ENCODE measurements at places on chromosomes 11 and 22.
A peak's percentile ranks its signal among the peaks of the same experiment; 100 is the strongest.

DNA sequence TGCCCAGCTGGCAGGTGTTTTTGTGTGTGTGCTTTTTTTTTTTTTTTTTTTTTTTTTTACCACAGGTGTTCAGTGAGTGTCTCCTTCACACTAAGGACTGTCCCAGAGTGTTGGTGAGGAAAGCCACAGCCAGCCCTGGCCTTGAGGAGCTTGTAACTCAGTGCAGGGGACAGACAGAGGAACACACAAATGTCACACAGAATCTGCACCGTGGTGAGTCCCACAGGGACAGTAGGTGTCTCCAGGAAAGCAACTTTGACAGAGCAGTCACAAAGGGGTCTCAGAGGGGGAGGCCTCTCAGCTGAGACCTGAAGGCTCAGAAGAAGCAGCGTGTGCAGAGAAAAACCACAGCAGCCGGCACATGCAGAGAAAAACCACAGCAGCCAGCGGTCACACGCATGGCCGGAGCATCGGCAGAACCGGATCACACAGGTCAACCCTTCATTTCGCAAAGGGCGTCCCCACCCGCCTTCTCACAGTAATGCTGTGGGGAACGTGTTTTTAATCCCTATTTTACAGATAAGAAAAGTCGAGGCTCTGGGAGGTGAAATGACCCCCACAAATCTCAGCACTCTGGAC lies 101.7 kb upstream of the PRR5 start:
- no peak for DNase-seq

- no peak for DNase-seq
These were observed 60.8 kb downstream of the SLC25A17 start for GRCh38 chr22:40758390-40758789.

DNA sequence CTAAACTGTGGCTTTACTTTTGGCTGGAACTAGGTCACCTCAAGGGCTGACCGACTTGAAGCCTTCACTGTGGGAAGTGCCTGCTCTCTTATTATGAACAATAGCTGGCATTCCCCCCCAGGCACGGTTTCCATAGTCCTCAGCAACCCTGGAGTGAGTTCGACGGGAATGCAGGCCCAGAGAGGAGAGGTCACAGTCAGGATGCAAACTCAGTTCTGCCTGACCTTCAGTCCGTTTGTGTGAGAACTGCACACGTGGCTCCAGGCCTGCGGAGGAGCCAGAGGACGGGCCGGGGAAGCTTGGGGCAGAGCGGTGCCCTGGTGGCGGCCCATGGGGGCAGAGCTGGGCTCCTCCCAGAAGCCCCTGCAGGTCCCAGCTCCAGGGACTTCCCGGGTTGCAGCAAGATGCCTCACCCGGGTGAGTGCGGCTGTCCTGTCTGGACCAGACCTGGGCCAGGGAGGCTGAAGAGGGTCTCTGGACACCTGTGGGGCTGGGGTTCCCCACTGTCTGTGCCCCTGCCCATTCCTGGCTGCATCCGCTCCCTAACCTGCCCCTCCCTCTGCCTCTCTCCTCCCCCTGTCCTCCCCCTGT lies 17.2 kb downstream of the SLC25A18 start:
- no peak for DNase-seq

GRCh38 chr22:26781596-26781995 lies 124.2 kb downstream of the MIAT start:
- DNase-seq: no peak

- no peak for DNase-seq
These were observed 122.1 kb downstream of the BCR start for GRCh38 chr22:23302171-23303002.

DNA sequence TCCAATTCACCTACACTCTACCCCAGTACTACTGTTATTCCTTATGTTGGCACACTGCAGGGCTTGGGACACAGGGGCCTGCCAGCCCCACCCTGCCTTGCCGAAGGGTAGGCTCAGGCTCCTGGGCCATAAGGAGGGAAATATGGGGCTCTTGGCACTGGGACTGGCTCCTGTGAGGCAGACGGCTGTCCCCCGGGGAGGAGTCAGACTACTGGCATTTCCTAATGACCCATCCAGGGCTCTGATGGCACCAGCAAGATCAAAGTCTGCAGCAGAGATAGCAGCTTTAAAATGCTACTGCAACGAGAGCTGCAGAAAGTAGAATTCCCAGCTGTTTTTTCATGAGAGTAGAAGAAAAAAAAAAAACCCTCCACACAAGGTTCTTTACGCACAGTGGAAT lies 42.2 kb upstream of the CYP2D6 start:
- no peak for DNase-seq

- DNase-seq: no peak
These were observed 529.6 kb downstream of the NTM start for GRCh38 chr11:131899950-131900580.

- no peak for DNase-seq
These were observed 7.9 kb upstream of the SOX6 start for GRCh38 chr11:16364254-16364653.

- no peak for DNase-seq
These were observed 1.6 kb upstream of the TRIM29 start for GRCh38 chr11:120139316-120140069.

DNA sequence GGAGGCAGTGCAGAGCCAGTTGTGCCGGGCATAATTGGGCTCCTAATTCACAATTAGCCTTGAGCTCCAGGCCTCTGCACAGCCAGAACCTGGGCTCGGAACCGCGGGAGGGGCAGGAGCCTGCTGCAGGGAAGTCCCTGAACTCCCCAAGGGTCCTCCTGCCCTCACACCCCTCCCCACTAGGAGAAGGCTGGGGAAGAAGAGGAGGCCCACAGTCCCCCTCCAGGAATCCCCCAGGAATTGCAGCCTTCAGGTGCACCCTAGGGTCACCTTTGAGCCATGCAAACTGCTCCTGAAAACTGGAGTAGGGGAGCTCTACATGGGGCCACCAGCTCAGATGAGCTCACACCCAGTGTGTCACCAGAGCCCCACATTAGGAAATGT lies 93.8 kb upstream of the LMO1 start:
- no peak for DNase-seq

GRCh38 chr11:28257761-28258160 lies 149.6 kb downstream of the METTL15 start:
- DNase-seq: no peak

DNA sequence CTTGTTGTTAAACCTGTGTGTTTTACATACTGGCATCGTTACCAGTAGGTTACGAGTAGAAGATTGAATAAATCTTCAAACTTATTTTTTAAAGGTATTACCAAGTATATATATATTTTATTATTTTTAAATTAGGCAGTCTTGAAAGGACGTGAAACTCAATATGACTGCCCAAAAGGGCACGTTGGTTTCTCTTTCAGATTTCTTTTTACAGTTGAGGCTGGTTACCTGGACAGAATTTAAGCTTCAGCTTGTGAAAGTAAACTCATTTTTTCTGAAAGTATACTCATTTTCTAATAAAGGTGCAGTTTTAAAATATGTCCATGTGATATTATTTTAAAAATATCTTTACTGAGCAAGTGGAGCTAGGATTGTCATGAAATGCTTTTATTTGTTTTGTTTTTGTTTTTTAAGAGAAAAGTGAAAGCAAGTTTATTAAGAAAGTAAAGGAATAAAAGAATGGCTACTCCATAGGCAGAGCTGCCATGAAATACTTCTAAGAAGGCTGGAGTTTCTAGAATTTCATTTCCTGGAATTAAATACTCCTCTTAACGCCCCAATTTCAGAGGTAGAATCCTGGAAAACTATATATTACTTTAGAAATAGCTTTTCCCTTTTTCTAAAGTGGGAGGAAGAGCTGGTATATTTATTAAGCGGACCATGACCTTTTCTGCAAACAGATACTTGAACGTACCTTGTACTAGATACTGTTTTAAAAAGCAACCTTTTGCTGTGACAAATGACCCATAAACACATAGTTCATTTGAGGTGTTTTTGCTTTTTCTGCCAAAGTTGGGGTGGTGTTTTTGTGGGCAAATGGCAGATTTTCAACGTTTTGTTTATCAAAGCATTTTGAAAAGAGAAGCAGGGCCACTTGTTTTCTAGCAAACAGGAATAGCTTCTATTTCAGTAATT lies 1.9 kb downstream of the FBXO7 start:
- DNase-seq: peak; percentile 36

DNA sequence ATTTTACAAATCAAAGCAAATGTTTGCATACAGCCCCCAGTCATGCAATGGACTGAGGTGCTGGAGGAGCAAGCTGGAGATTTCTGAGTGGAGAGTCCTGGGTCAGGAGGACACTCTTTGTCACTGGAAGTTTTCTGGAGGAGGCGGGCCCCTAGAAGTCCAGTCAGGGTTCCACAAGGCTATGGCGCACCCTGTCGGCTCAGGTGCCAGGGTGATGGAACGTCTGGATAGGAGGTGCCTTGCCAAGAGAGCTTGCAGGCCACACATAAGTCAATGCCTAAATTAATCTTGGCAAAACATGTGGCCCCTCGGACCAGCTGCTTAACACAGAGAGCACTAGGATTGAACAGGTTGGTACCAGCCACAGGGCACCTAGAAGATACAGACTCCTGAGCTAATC lies 174.7 kb upstream of the CADM1 start:
- no peak for DNase-seq

GRCh38 chr11:102319544-102319943 lies 2.3 kb downstream of the BIRC3 start:
- peak; percentile 48 for DNase-seq

DNA sequence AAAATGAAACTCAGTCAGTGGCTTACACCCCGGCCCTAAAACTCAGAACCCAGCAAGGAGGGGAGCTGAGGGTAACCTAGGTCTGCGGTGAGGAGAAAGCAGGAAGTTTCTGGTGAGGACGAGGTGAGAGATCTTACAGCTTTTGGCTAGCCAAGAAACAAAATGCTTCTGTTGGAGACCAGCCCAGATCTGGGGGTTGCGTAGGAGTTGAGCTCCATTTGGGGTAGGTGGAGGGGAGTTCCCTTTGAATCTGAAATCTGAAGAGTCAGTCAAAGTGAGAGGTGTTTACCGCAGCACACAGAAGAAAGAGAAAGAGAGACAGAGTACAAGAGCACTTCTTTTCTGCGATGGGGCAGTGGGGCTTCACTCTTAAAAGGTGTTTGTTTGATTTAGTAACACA lies 29.6 kb downstream of the EHF start:
- no peak for DNase-seq

GRCh38 chr11:111282562-111283075 lies 15.7 kb upstream of the POU2AF3 start:
- no peak for DNase-seq

DNA sequence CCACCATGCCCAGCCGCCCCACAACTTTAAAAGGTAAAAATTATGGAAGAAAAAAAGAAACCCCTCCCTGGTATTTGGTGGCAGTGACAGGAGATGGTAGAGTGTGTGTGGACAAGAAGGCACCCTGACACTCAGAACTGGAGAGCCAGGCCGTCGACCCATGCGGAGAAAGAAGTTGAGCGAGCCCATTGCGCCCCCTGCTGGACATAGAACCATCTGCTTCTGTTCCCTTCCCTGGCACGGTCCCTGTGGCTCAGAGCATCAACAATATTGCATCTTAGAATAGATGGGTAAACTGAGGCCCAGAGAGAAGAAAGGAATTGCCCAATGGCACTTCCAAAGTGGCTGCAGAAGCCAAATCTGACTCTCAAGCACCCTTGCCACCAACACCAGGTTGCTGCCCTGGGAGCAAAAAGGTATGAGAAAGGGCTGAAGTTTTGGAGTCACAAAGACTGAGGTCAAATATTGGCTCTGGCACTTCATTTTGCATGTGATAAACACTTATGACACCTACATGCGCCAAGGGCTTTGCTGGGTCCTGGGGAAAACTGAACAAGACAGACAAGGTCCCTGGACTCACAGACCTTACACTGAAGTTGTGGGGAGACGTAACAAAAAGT lies 8.6 kb downstream of the MRPL11 start:
- DNase-seq: peak; percentile 70

DNA sequence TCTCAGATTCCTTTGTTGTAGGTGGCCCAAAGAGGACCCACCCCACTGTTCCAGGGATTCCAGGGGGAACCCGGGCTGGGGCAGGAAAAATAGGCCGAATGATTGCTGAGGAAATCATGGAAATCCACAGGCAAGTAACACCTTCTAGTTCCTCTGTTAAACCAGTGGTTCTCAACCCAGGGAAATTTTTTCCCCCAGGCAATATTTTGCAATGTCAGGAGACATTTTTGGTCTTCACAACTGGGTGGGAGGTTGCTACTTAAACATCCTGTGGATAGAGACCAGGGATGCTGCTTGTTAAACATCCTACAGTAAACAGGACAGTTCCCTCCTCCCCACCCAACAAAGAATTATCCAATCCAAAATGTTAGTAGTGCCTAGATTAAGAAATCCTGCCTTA lies 84.7 kb downstream of the BTBD10 start:
- no peak for DNase-seq

DNA sequence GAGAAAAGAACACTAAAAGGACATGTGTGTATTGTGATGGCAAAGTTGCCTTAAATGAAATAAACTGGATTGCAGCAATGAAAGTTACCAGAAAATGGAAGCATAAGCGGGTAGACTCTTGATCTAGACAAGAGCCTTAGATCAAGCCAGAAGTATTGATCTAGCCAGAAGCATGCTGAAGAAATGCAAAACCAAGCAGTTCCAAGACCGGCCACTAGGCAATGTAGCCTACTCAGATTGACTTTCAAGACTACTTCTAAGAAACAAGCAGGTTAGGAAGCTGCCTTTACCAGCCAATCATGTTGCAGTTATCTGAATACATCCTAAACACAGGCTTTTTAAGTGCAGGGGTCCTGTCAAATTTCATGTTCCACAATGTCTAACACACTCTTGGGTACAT lies 54.6 kb downstream of the KCNA4 start:
- DNase-seq: peak; percentile 49
